GM18507 (cell line): ENCODE measurements at places on chromosomes 3 and 15.

GRCh38 chr3:98188545-98188944 is 22.0 kb downstream of the OR5H15 start:
- no peak for DNase-seq

DNA sequence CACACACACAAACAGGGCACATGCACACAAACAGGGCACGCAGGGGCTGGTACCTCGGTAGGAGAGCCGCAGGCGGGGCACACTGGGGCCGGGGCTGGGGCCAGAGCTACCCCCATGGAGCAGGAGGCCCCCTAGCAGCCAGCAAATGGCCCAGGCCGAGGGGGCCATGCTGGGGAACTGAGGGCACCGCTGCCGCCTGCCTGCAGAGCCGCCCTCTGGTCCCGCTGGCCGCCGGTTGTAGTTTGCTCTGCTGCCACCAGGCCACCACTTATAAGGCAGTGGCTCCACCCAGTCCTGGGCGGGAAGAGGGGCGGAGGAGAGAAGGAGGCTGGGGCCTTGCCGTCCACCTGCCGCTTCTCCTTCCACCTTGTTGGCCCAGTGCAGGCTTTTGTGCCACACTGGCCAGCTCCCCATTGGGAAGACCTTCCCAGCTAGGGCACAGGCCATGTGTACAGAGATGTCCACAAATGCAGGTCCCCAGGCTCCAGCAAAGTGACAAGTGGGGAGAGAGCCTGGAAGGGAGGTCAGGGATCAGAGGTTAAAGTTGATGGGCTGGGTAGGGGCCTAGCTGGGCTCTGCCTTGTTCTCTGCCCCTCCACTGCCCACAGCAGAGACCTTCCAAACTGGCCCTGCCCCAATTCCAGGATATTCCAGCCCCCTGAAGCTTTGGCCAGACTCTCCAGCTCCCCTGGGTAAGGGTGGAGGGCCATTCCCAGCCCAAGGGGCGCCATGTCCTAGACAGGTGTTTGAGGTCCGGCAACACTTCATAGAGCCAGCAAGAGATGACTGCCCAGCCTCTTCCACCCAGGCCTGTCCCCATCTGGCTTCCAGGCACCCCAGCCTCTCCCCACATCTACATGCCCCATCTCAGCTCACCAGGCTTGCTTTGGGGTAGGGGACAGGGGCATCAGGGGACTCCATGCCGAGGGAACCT is at the start of gene SEMA3G:
Gene SEMA3G, minus strand, starts transcription at position 244 of the 934 bp plus-strand sequence. Its CDS starts 76 bp downstream, at position 168.
- DNase-seq, result peak; percentile 58

DNA sequence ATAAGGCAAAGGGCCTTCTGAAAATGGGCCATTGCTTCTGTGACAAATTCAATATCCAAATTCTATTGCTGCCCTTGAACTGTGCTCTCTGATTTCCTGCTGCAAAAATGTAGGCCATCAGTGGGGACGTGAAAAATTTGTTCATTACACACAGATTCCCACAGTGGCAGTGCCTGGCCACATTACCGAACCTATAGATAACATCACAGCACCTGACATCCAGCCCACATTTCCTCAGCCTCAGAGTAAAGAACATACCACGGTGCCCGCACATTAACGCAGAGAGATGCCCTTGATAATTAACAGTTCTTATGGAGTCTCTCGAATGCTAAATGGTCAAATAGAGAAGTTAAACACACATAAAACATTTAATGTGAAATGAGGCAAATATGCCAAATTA is 931.6 kb upstream of the CFAP20DC start:
- DNase-seq, result no peak

- DNase-seq, result no peak
Observed at GRCh38 chr15:31342781-31343626, 16.4 kb downstream of the KLF13 start.

DNA sequence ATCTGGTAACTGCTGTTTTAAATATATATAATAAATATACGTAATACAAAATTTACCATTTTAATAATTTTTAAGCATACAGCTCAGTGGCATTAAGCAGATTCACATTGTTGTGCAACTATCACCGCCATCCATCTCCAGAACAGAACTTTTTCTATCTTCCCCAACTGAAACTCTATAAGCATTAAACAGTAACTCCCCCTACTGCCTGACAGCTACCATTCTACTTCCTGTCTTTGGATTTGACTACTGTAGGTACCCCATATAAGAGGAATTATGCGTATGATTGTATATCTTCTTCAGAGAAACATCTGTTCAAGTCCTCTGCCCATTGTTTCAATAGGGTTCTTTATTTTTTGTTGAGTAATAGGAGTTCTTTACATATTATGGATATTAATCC is 36.8 kb downstream of the EID1 start:
- no peak for DNase-seq

DNA sequence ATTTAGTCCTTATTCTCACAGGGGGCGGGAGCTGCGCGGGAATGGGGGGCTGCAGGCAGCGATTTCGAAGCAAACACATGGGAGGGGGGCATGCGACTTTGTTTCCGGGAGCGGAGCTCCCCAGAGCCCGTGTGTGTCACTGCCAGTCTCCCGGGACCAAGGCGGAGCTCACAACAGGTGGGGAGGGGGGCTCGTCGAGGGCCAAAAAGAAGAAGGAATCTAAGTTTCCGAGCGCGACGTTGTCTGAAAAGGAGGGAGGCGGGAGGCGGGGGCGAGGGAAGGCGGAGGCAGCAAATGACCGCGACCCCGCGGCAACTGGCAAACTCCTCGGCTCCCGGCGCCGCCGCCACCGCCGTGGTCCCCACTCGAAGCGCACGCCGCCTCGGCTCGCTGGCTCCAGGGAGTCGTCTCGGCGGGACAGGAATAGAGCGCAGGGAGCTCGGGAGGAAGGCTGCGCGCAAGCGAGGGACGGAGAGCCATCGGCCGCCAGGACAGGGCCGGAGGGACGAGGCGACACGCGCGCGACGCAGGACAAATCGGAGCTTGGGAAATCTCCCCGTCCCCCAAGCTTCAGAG is 1.4 kb downstream of the FOXP1 start:
- DNase-seq, result no peak

- DNase-seq, result no peak
Observed at GRCh38 chr3:57952208-57952631, 56.0 kb upstream of the FLNB start.

DNA sequence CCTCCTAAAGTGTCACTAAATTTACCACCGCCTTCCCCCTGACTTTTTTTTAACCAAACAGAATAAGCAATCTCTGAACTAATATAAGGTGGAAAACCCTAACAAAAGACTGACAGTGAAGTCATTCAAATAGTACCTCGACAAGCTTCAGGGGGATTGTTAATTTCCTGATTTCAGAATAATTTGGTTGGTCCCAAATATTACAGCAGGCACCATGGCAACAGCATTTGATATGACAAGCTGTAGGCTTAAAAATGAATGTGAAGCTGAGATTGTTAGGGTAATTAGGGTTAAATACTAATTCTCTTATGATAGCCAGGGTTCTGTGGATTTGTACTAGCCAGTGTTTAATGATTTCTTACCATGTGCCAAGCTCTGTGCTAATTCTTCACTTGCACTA is 63.5 kb upstream of the GOLGA8B start:
- DNase-seq, result no peak

GRCh38 chr15:99452728-99453636 is 112.8 kb upstream of the MEF2A start:
- peak; percentile 54 for DNase-seq

GRCh38 chr3:52108302-52109232 is 45.7 kb downstream of the POC1A start:
- DNase-seq, result no peak

DNA sequence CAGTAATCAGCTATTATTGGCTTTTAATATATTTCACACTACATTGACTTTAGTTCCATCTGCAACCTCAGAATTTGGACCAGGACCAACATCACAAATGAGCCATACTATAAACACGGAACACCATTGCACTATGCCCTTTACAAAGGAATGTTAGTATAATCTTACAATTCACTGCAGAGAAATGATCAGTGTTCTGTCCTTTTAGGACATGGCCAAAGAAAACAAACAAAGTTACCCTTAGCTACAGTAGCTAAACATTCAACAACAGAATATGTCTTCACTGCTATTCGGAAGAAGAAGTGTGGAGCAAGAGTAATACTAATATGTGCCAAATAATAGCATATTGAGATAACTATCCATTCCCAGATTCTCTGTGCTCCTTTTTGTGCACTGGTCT is 90.4 kb downstream of the NAALADL2 start:
- DNase-seq, result no peak

DNA sequence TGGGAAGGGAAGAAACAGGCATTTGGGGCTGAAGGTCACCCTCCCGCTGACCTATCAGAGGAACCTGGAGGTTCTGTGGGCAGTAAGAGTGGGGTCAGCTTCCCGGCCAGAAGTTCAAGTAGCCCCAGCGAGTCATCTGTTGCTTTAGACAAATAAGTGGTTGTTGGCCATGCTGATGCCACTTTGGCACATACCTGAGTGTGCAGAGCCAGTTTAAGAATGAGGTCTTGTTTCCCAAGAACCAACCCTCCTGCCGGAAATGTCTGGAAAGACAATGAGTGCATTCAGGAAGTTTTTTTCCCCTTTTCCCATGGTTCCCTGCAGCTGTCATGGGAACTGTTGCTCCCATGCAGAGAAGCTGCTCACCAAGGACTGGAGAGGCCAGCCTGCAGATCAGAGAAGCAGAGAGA is 166.7 kb downstream of the ZNF621 start:
- no peak for DNase-seq

GRCh38 chr3:111541911-111542483 is at the start of gene CD96:
CD96 (plus strand) TSS chr3:111542197; CDS start chr3:111542249, 52 bp downstream.
- no peak for DNase-seq

GRCh38 chr3:27802849-27803248 is 80.7 kb upstream of the EOMES start:
- no peak for DNase-seq

GRCh38 chr3:101518421-101518871 is 5.4 kb upstream of the SENP7 start:
- peak; percentile 48 for DNase-seq

DNA sequence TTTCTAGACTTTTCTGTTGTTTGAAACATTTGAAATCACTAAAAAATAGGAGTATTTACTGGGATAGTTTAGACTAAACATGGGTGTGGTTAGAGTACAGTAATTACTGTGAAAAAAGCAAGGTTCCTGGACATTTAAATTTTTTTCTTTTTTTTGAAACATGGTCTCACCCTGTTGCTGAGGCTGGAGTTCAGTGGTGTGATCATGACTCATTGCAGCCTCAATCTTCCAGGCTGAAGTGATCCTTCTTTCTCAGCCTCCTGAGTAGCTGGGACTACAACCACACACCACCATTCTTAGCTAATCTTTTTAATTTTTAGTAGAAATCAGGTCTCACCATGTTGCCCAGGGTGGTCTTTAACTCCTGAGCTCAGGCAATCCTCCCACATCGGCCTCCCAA is 20.4 kb upstream of the CELF6 start:
- no peak for DNase-seq

DNA sequence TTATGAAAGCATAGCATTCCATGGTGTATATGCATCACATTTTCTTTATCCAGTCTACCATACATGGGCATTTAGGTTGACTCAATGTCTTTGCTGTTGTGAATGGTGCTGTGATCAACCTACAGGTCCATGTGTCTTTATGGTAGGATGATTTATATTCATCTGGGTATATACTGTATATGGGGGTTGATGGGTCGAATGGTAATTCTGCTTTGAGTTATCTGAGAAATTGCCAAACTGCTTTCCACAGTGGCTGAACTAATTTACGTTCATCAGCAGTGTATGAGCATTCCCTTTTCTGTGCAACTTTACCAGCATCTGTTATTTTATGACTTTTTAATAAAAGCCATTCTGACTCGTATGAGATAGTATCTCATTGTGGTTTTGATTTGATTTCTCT is 662.4 kb upstream of the BCHE start:
- no peak for DNase-seq

- DNase-seq, result no peak
Observed at GRCh38 chr3:32347343-32348125, 44.1 kb upstream of the CMTM7 start.

- no peak for DNase-seq
Observed at GRCh38 chr15:59448871-59449270, 10.9 kb downstream of the FAM81A start.

DNA sequence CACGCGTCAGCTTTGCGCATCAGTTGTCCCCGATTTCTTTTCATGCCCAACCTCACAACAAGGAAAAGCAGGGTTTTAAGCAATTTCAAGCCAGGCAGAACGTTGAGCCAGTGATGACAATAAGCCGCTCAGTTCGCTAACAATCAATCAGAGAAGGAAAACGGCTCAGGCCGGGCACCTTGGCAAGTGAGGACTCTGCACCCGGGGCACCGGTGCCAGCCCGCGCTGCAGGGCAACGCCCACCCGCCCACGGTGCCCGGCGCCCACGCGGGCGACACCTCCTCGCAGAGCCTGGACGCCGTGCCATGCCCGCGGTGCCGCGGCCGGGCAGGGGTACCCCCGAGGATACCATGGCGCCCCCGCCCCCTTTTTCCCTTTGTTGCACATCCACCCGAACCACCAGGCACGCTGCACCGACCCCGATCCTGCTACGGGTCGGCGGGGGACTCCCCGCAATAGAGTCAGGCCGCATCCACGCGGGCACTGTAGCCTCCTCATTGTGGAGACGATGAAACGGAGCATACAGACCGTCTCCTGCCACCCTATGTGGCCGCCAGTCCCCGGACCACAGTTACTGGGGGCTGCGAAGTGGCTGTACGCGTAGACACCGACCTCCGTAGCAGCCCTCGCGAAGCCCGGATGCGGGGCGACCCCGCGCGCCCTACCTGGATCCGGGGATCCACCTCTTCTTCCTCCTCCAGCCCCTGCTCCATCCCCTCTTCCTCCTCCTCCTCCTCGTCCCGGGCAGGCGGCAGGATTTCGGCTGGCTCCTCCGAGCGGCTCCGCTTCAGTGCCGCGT is 581 bp downstream of the SH3BP5 start:
- DNase-seq, result no peak

DNA sequence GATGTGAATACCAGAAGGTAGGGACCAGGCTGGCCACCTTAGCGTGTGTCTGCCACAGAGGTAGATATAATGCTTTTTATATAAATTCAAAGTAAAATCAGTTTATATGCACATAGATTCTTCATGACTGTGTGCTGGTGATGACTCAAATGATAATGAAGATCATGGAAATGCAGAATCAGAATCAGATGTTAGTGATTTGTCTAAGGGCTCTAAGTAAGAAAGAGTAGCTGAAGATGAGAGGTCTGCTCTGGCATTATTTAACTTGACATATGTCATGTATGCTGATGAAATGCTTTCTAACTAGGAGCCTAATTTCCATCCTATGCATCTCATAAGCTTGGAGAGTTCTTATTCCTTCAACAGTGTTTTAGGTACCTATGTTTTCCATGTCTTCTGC is 50.3 kb upstream of the DPH6 start:
- DNase-seq, result no peak

GRCh38 chr3:164094546-164094945 is 983.8 kb downstream of the SI start:
- no peak for DNase-seq
